ENCODE measurements at places on chromosomes 3 and 15.

DNA sequence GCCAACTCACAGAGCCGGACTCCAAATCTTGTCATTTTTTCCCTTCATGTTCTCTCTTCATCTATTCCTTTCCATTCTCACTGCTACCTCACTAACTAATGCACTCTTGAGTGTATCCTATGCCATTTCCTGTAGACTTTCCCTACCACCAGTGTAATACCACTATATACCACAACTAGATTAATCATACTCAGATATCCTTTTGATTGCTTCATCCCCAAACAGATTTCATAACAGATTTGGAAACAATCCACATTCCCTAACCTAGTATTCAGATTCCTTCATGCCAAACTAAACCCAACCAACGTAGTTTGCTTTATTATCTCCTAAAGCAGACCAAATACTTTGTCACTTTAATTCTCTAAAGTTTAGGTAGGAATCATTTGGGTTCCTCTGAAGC lies 2.6 kb upstream of the PLOD2 start:
- no peak overlapping the region for H3K27ac ChIP-seq
- peaks cover 4% of the 10 kb centered on the region for H3K27me3 ChIP-seq
- no peak overlapping the region for H3K4me3 ChIP-seq
- DNase-seq: no peak
- H3K36me3 ChIP-seq: no peaks in the 10 kb centered on the region

DNA sequence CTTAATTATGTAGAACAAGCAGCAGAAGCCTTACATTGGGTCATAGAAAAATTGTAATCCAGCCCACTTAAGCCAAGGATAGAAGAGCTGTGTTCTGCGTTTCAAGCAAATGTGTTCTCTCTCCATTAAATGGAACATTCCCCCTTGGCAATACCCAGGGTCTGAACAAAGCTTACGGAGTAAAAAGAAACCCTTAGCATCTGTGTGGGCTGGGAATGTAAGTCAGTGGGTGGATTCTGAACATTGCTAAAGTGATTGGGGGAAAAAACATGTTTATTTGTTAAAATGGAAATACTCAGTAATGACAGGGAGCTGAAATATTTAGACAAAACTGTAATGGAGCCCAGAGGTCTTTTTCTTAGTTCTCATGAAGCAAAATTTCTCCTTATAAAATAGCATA lies 147.4 kb downstream of the DUT start:
- H3K27ac ChIP-seq: no peak overlapping the region
- H3K36me3 ChIP-seq: no peaks in the 10 kb centered on the region
- H3K4me3 ChIP-seq: no peak overlapping the region
- H3K4me1 ChIP-seq: no peaks in the 10 kb centered on the region
- H3K27me3 ChIP-seq: no peaks in the 10 kb centered on the region

DNA sequence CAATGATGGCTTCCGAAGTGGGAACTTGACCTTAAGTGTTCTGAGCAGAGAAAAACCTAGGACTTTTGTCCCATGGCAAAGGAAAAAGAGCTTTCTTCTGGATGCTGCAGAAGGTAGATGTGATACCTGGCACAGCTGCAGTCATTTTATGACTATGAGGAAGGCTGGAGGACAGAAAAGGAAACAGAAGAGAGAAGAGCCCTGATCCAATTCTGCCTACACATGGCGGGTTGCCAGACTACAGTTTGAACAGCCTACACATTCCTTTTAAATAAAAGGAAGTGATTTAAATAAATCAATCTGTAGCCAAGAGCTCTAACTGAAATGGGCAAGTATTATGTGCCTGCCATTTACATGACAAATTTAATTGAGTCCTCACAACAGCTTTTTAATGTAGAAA lies 43.6 kb upstream of the CHRNB4 start:
- no peak overlapping the region for H3K4me3 ChIP-seq
- H3K27ac ChIP-seq: no peak overlapping the region
- no peaks in the 10 kb centered on the region for H3K4me1 ChIP-seq
- H3K27me3 ChIP-seq: no peaks in the 10 kb centered on the region

DNA sequence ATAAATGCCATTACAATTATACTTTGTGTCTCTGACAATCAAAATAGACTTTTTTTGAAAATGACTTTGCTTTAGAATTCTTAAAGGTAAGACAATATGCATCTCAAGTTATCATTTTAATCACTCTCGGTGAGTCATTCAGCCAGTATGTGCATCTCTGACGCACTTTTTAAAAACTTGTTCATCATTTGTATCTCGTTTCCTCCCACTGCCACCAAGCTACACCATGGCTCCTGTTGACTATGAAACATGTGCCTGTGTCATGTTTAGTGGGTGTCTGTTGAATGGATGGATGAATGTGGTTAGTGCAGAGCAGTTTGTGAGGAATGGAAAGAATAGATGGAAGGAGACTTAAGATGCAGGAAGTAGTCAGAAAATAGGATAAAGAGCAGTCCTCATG lies 68.6 kb downstream of the ARPP21 start:
- DNase-seq: no peak
- no peaks in the 10 kb centered on the region for H3K36me3 ChIP-seq
- H3K4me3 ChIP-seq: no peak overlapping the region
- H3K4me1 ChIP-seq: no peaks in the 10 kb centered on the region

DNA sequence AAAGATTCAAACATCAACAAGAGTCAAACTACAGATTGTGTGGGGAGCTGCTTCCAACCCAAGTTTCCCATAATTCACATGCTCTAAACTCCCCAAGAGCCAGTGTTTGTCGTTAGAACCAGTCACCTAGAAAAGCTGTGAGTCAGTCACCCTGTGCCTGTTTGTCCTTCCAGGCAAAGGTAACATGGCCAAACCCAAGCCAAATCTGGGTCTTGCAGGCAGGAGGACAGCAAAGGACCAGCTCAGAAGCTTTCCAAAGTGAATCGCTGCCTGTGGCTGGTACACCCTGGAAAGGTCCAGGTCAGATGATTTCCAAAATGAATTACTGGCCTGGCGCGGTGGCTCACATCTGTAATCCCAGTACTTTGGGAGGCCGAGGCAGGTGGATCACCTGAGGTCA lies 251.5 kb downstream of the FAM43A start:
- no peak for DNase-seq
- no peaks in the 10 kb centered on the region for H3K27me3 ChIP-seq
- H3K27ac ChIP-seq: no peak overlapping the region
- no peaks in the 10 kb centered on the region for H3K36me3 ChIP-seq

DNA sequence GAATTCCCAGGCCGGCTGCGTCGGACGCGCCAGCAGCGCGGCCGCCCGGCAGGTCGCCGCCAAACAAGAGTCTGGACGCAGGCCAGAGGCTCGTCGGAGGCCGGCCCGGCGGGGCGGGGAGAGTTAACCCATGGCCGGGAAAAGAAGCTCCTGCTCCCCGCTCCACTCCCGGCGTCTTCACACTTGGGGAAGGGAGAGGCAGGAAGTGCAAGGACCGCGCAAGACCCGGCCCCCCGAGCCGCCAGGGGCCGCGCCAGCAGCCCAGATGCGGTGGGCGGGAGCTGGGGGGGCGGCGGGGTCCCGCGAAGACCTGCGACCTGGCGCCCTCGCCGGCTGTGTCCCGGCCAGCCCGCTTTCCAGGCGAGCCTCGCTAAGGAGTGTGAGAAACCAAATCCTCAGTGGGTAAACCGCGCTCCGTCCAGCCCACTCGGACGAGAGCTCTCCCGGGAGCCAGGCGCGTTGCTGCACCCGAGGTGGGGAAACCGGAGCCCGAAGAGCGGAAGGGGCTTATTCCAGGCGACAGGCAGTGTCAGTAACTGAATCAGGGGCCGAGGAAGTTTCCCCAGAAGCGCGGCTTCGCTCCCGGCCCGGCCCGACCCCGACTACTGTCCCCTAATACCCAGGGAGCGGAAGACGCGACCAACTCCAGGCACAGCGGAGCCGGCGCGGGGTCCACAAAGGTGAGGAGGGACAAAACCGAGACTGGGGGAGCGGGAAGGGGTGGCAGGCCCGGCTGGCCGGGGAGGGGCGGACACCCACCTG lies 721 bp downstream of the ADAMTS7 start:
- no peak overlapping the region for H3K27ac ChIP-seq
- H3K4me1 ChIP-seq: peaks cover 12% of the 10 kb centered on the region
- DNase-seq: no peak
- H3K4me3 ChIP-seq: peak overlapping the region; percentile 71
- peaks cover 21% of the 10 kb centered on the region for H3K27me3 ChIP-seq

Data from effector memory CD4-positive, alpha-beta T cell (primary cell).